B cell (primary cell): ENCODE measurements at places on chromosomes 7 and 10.

- DNase-seq = no peak
Observed at GRCh38 chr7:115009736-115010440, 88.0 kb downstream of the MDFIC start.

DNA sequence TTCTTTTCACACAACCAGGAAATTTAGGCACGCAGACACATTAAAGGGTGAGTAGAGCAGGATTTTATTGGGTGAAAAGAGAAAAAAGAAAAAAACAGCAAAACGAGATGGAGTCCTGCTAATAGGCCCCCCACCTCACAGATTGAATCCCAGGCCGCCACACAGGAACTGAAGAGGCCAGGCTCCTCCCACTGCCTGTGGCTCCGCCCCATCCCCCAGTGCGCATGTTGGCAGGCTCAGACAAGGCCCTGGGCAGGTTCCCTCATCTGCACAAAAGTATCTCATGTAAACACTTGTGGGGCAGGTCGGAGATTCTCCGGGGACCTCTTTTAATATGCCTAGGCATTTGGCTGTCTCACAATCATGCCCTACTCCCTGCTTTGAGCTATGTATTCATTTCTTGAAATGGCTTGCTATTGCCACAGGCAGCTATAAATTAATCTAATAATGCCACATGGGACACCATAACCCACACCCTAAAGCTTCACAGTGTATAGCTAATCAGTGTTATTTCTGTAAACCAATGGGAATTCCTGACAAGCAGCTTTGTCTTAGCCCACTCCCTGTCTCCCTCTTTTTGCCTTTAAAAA, 76.2 kb upstream of the KIF5B start:
- DNase-seq = no peak

DNA sequence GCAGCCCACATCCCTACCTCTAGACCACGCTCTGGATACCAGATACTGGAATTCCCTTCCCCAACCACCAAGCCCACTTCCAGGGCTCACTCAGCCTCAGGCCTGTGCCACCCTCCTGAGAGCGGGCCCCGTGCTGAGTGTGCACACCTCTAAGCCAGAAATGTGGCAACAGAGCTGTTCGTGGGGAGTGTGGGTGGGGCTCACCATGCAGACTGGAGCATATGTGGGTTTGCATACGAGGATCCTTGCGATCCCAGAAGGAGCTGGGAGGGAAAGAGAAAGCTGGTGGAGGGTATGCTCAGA, 13.0 kb upstream of the LIMK1 start:
- DNase-seq = peak; percentile 4

- no peak for DNase-seq
Observed at GRCh38 chr10:62043421-62044021, 142.0 kb downstream of the ARID5B start.

DNA sequence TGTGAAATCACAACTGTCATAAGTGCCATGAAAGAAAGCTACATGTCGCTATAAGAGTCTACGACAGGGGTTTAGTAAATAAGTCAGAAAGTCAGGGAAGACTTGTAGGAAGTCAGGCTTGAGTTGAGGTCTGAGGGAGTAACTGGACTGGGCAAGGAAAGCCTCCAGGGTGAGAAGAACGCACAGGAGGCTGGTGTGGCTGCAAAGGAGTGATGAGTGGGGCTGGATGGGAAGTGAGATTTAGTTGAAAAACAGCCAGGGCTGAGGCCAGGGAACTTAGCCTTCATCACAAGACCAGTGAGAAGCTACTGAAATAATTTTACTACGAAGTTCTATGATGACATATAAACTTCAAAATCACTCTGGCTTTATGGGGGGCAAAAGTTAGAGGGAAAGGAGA, 763.7 kb upstream of the PHF14 start:
- no peak for DNase-seq

DNA sequence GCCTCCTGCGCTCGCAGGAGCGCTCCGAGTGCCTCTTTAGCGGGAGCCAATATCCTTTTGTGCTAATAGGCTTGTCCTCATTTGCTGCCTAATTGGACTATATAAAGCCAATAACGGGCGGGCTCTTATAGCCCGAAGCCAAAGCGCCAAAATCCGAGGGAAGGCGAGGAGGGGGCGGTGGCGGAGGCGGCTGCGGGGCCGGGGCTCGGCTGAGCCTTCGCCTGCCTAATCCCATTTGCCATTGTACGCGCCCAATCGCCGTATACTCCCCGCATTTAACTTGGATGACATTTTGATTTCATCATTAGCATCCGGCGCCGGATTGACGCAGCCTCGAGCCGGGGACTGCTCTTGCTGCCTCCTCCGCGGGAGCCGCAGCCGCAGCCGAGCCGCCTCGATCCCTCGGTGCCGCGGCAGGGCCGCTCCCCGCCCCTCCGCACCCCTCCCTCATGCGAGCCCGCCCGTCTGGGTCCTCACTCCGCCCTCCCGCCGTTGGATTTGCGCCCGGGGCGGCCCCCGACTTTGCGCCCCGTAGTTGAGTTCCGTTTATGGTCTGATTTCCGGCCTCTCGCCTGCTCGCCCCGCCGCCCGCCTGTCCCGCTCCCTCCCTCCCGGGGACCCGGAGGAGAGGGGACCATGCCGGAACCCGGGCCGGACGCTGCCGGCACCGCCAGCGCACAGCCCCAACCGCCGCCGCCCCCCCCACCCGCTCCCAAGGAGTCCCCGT, at the start of gene HMX3:
Gene HMX3 (plus strand): TSS at position 556 of the 727 bp plus-strand sequence. CDS start 81 bp downstream, at position 637.
- DNase-seq = peak; percentile 62

GRCh38 chr10:46227936-46228562, 58.7 kb upstream of the ANTXRL start:
- no peak for DNase-seq

DNA sequence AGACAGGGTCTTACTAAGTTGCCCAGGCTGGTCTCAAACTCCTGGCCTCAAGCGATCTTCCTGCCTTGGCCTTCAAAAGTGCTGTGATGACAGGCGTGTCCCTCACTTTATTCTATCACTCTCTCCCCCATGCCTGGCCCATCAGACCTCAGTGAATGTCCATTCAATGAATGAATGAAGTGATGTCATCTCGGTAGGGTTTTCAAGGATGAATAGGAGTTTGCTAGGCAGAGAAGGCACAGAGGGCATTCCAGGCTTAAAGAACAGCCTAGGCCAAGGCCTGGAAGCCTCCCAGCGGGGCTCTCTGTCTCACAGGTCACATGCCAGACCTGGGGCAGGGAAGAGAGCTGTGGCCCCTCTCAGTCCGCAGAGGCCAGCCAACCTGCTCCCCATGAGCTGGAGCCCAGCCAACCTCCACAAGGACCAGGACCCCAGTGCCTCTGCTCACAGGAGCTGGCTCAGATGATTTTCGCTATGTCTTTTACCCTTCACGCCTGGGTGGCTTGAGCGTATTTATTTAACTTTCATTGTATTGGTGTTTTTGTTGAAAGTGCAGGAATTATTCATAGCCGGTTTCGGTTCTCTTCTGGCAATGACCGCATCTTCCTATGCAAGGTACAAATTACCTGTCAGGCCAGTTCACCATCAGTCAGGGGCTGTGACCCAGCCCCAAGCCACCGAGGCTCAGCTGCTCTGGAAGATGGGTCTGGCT, 11.8 kb upstream of the TNRC18 start:
- DNase-seq = peak; percentile 34

GRCh38 chr7:7177044-7177517, 5.3 kb upstream of the C1GALT1 start:
- no peak for DNase-seq

- peak; percentile 84 for DNase-seq
Observed at GRCh38 chr7:130071701-130072622, 1.6 kb downstream of the KLHDC10 start.

- no peak for DNase-seq
Observed at GRCh38 chr7:107446531-107446930, 23.3 kb upstream of the GPR22 start.

DNA sequence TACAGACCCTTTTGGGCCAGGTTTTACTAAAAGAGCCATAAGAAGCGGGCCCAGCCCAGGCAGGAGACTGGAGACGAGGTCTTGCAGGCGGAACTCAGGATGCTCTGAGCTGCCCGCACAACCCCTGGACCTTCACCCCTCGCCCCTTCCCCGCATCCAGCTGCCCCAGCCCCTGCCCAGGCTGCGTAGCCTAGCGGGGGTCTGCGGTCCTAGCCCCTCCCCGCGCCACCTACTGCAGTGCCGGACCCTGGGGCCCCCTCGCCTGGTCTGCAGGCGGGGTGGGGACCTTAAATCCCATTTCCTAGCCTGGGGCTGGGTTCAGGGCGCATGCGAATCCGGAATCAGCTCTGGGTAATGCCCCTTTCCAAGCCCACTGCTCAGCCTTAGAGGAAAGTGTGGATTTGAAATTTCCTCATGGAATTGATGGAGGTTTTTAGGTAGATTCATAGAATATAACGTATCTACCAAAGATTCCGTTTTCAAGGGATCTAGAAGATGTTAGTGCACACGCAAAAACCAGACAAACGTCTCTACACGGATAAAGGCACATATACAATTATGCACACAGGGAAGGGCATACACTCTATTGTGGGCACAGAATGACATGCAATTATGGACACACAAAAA, 546 bp upstream of the HOXA3 start:
- DNase-seq = no peak

GRCh38 chr10:93542358-93542791, 24.1 kb upstream of the FFAR4 start:
- no peak for DNase-seq

- peak; percentile 20 for DNase-seq
Observed at GRCh38 chr7:102125127-102125596, 161.5 kb upstream of the SH2B2 start.

- no peak for DNase-seq
Observed at GRCh38 chr7:2864204-2864985, 20.3 kb upstream of the GNA12 start.

DNA sequence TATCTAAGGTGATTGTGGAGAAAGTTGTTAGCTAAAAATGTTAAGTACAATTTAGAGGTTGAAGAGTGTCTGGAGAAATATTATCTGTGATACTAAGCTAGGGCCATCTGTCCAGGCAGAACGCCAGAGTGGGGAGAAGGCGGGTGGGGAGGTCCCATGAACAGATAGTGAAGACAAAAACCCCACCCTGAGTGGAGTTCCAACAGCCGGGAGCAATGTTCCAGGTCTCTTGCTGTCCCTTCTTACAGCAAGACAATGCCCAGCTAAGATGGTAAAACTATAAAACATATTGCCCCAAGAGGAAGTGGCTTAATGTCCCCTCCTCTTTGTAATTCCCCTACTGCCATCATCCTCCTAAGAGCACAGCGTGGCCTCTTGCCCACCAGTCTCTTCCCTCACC, 10.4 kb upstream of the IL15RA start:
- peak; percentile 29 for DNase-seq

DNA sequence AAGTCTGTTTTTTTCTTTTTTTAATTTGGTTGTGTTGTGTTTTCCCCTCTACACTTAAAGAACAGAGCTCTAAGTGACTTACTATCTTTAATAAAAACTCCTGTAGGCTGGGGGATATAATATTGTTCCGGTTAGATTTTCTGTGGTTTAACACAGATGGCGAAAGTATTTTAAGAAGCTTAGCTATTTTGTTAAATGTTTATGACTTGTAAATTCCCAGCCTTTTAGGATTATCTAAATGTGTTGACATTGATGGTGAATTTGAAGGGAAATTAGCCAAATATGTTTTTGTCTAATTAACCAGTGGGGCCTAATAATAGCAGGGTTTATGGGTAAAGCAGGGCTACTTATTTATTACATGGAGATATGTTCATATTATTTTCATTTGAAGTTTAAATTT, 538.5 kb downstream of the INHBA start:
- DNase-seq = no peak

- no peak for DNase-seq
Observed at GRCh38 chr10:123380491-123381085, 226.4 kb downstream of the BUB3 start.

- no peak for DNase-seq
Observed at GRCh38 chr7:476736-477360, 42.8 kb downstream of the PDGFA start.

- no peak for DNase-seq
Observed at GRCh38 chr10:46558392-46559185, 2.1 kb upstream of the GPRIN2 start.

GRCh38 chr7:151550656-151551286, 31.1 kb upstream of the RHEB start:
- no peak for DNase-seq

DNA sequence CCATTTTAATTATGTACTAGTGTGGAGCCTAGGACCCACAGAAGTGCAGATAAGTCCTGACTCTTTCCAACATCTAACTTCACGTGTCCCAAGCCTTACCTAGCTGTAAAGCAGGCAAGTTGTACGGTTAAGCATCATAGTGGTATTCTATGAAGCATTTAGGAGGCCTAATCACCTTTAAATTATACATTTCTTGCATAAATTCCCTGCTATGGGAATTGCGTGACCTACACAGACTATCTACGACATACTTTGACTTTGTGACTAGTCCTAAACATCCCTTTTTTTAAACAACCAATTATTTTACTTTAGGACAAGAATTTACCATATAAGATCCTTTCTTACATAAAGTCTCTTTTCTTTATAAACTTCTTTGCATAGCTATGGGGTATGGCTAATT, 37.7 kb upstream of the LRGUK start:
- no peak for DNase-seq

GRCh38 chr7:151448261-151449252, 8.6 kb upstream of the CRYGN start:
- peak; percentile 83 for DNase-seq

DNA sequence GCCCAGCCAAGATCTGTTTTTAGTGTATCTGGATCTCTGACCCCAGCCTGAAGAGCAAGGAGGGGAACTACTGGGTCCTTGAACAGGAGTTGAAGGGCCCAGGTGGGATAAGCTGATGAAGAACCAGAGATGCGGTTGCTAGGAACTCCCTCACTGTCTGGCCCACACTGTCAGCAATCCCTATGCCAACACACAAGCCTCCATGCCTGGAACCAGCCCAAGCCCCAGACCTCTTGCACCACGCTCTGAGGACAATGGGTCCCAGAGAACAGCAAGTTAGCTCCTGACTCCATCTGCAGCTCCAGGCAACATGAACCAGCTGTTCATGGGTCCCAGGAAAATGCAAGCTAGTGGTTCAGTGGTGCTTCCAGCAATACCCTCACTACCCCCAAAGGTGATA, 2.4 kb downstream of the NAT16 start:
- no peak for DNase-seq

GRCh38 chr7:100101016-100101862, at the start of the genes AP4M1 and MCM7:
AP4M1 (plus strand) TSS chr7:100101643; CDS start chr7:100101715, 72 bp downstream.
MCM7 (minus strand) TSS chr7:100101397; CDS start chr7:100101294, 103 bp downstream.
- peak; percentile 97 for DNase-seq

- no peak for DNase-seq
Observed at GRCh38 chr7:25132430-25132829, 7.4 kb upstream of the CYCS start.

GRCh38 chr7:36972140-36972518, 247.8 kb upstream of the AOAH start:
- DNase-seq = no peak

GRCh38 chr10:98262571-98262970, 5.4 kb downstream of the LOXL4 start:
- peak; percentile 40 for DNase-seq
